ENCODE measurements at places on chromosomes 2 and 18.

- no peak for DNase-seq
Observed at GRCh38 chr18:69897397-69898108, 50.1 kb downstream of the CD226 start.

GRCh38 chr2:61943251-61943650 is 37.8 kb downstream of the COMMD1 start:
- no peak for DNase-seq

GRCh38 chr2:75416420-75417342 is 144.1 kb downstream of the EVA1A start:
- DNase-seq = no peak

DNA sequence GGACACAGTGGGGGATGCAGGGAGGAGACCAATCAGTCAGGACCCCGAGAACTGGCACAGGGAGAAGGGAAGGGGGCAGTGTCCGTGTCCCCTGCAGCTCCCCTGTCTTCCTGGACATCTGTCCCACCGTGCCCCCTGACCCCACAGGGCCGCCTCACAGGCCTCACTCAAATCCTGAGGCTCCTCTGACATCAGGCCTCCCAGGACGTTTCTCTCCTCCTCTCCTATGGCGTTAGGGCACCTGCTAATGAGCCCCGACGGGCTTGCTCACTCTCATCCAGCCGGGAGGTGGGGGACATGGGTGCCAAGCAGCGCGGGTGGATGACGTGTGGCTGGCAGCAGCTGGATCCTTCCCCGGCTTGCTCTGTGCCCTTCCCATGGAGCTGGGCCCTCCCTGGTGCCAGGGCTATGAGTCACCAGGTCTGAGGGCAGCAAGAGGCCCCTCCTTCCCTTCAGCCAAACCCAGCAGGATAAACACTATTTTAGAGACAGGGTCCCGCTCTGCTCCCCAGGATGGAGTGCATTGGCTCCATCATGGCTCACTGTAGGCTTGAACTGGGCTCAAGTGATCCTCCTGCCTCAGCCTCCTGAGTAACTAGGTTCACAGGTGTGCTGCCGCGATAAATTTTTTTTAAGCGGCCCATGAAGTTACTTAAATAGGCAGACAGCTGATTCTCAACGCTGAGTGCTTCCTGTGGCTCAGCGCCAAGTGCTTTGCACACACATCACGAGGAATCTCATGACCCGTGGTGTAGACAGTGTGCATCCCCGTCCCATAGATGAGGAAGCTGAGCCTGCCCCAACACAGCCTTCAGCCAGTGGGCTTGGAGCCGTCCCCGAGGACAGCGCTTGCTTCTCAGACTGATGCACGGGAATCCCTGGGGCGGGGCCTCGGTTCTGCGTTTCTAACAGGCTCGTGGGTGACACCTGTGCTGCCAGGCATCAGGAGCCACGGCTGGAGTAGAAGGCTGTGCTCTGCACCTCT is 64.5 kb upstream of the HDAC4 start:
- no peak for DNase-seq

- no peak for DNase-seq
Observed at GRCh38 chr18:58177896-58178470, 134.0 kb downstream of the NEDD4L start.

GRCh38 chr2:46748121-46748520 is 167.5 kb downstream of the MCFD2 start:
- DNase-seq = no peak

DNA sequence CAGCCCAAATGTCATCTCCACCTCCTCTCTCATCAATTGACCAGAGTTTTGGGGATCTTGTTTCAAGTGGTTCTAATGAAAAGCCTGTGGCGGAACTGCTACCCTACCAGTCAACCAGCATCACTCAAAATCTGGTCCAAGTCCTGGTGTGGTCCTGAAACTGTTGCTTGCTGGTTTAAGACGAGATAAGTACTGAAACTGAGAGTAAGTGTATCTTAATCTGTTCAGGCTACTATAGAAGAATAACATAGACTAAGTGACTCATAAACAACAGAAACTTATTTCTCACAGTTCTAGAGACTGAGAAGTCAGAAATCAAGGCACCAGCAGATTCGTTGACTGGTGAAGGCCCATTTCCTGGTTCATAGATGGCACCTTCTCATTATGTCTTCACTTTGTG is 879 bp upstream of the GALNT5 start:
- peak; percentile 25 for DNase-seq

DNA sequence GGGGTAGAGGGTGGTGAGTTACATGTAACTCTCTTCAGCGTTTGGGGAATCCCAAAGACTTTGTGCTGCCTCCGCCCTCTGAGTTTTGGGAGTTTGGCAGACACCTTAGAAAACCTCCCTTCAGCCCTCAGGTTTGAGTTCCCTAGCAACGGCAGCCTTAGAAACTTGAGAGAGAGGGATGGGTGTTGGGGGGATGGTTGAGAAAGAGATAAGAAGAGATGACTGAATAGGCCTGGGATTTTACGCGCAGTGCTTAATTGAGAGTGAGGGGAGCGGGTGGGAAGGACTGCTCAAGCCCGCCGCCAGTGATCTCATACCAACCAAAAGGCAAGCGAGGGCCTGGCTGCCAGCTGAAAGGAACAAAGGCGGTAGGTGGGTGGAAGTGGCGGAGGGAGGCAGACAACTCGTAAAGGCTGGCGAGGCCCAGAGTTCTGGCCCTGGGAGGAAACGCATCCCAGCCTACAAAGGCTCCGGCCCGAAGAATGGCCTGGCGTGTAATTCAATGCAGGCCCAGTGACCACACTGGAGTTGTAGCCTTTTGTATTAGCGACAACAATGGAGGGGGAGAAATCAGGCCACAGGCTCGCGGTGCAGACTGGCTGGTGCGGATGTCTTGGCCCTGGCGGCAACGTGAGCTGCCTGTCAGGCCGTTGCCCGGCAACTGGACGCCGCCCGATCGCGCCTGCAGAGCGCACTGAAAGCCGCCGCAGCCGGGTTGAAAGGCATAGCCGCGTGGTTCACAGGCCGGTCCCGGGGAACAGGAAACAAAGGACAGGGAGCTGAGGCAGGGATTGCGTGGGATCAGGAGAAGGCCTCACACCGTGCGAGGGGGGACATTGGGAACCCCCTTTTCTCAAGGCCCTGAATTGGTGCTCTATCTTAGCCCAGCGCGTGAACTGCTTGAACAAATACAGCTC is 39.9 kb upstream of the DARS1 start:
- peak; percentile 40 for DNase-seq

GRCh38 chr2:44955593-44956392 is 14.3 kb downstream of the SIX3 start:
- DNase-seq = peak; percentile 86

DNA sequence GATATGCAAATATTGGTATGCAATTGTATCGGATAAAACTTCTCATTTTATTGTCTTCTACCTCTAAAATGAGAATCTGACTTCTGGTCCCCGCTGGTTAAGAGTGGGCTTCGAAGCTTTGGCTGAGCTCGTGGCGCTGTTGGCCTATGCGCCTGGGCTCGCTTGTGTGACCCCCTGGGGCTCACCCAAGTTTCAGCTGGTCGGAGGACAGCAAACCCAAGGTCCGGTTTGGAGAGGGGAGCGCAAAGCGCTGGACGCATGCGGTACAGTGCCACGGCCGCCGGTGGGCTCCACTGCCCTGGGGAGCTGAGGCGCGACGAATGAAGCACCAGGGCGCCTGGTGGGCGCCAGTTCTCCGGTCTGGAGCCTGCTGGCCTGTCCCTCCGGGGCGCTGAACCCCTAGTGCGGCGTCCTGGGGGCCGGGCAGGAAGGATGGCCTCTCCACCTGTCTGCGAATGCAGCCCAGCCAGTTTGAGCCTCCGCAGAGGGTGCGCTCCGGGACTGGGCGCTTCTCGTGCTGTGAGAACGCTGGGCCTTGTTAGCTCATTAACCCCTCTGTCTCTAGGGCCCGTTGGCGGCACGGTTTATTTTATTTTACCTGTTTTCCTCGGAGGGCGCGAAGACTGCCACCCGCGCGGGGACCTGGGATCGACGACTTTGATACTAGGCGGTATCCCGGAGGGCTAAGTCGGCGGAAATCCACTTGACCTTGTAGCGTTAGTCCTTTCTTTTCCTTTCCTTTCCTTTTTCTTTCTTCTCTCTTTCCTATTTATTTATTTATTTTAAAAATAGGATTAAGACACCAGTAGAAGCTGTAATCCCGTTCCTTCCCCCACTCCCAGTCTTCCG is 10.4 kb downstream of the MEIS1 start:
- no peak for DNase-seq

DNA sequence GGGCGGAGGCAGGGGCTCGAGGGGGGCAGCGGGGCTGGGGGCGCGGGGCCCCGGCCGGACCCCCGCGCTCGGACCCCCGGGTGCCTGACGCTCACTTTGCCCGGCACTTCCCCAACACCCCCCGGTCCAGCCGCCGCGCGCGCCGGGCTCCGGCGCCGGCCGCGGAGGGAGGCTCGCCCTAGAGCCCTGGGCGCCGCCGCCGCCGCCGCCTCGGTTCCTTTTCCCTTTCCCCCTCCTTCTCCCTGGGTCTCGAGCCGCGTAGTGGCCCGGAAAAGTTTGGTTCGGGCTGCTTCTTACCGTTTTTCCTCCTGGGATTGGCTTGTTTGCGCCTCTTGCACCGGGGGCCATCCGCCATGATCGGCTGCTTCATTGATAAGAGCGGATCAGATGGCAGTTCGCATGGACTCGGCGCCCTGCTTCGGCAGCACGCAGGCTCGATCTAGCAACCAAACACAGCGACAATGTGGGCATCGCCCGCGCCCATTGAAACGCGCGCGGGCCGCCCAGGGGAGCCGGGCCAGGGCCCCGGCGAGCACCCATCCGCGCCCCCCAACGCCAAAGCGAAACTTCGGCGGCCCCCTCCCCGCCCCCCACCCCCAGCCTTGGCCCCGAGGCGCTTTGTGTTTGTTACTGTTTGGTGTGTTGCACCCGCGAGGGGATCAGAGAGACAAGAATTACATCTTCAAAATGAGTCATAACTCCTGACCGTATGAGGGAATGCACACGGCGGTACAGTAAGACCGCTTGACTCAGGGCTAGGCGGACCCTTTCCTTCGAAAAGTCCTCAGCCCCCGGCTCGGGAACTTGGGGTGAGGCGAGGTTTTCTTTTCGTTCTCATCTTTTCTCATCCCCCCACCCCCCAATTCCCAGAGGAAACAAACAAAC is 2.7 kb downstream of the ZEB2 start:
- DNase-seq = peak; percentile 48

DNA sequence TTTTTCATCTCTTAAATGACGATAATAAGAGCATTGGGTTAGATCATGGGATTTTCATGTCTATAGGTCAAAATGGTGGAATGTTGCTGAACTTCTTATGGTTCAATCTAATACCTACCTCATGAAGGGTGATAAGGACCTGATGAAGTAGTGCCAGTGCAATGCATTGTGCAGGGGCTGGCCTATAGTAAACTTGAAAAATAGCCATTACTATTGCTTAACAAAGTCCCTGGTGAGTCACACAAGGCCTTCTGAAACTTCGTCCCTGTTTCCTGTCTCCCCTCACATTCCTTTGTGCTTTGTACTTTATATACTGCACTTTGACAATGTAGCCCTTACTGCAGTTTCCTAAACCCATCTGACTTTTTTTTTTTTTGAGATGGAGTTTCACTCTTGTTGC is 515.9 kb downstream of the SLC4A3 start:
- no peak for DNase-seq

- DNase-seq = no peak
Observed at GRCh38 chr2:48048476-48049171, 142.3 kb upstream of the FBXO11 start.

DNA sequence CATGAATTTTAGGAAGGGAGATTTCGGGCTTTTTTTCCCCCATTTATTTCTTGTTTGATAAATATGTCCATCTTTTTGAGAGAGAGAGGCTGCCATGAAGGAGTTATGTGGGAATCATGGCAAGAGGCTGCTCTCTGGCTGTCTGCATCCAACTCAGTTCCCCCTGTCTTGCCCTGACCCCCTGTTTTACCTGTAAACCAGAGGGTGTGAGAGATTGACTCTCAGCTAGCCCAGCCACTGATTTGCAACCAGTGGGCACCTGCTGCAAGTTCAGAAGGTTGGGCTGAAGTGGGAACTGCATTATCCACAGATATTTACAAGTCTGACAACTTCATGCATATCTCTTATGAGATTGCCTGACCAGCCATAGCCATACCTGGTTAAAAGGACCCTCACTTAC is 625.4 kb upstream of the FANCL start:
- no peak for DNase-seq

DNA sequence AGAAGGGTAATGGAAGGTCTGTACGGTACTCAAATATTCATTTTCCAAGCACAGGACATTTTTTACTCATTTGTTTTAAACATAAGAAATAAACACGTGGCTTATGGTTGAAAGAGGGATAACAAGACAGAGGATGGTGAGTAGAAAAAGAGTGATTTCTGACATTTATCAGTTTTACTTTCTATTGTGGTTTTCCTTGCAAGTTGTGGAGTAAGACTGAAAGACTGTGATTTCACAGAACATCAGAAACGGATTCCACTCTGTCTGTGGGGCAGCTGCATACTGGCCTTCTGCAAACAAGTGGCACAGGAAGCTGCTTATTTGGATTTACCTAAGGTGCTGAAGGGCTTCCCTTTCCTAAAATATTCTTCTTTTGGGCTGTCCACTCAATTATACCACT is 122.2 kb upstream of the ITGB6 start:
- DNase-seq = no peak

DNA sequence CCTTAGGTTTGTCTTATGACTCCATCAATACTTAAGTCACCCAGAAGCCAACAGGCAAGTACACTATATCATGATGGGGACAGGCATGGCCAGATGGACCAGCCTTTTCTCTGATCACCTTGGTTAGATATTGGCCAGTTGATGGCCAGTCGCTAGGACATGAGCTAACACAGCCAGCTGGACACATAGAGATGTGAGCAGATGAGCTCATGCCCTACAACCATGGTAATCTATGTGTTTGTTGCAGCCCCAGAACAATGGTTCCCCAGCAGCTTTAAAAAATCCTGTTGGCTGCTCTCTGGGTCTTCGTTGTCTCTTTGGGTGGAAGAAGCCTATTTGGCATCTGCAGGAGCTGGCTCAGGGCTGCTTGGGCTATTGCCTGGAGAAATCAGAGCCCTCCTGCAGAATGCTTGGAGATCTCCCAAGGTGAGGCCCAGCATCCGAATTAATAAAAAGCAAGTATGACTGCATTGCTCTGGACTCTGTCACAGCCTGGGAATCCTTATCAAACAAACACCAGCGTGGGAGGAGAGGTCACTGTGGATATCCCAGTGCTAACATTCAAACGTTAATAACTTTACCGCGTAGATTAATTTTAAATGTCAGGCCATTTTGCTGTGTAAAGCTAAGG is 62.3 kb upstream of the KLHL29 start:
- DNase-seq = no peak

- no peak for DNase-seq
Observed at GRCh38 chr2:82939211-82939610, 1519.9 kb downstream of the SUCLG1 start.

GRCh38 chr2:73089270-73090030 is 17.9 kb upstream of the SFXN5 start:
- no peak for DNase-seq

DNA sequence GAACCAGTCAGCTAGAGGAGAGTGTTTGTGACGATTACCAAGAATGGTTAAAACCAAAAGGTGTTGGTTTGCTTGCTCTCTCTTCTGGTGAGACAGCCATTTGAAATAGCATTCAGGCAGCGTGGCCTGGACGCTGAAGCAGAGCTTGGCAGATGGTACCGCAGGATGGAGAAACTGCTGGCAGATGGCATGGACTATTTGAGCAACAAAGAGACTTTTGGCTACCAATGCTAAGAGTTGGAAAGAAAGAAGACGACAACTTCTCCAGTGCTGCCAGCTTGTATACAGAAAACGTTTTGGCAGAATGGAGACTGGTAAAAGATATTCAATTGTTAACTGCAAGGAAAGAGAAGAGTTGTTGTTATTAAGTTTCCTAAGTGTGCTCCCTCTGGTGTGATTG is 315.0 kb downstream of the PARD3B start:
- DNase-seq = no peak
